ENCODE measurements at places on chromosomes 6 and 20.

- DNase-seq: no peak
Measured at GRCh38 chr6:56671651-56672461, 29.2 kb upstream of the DST start.

DNA sequence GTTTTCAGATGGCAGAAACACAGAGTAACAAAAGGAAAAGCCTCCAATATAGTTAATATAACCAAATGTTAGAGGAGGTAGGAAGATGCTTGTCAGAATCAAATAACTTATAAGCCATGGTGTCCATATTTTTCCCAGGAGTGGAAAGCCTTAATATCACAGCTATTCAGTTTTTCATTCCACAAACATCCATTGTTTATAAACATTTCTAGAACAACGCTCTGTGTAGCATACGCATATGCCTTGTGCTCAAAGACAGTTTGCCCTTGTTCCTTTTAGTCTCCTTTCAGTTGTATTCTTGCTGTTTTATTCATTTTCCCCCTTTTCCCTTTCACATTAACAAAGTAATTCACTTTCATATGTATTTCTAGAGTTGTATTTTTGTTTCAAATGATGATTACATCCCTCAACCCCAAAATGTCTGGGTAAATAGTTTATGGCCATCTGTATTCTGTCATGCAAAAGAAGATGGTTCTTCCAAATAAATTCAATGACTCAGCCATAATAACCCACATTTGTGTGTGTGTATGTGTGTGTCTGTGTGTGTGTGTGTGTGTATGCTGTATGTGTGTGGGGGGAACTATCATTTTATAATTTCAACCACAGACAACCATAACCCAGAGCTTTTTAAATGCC lies 455.7 kb upstream of the SOX4 start:
- DNase-seq: no peak

GRCh38 chr6:79712616-79713135 lies 81.5 kb downstream of the SH3BGRL2 start:
- DNase-seq: no peak

DNA sequence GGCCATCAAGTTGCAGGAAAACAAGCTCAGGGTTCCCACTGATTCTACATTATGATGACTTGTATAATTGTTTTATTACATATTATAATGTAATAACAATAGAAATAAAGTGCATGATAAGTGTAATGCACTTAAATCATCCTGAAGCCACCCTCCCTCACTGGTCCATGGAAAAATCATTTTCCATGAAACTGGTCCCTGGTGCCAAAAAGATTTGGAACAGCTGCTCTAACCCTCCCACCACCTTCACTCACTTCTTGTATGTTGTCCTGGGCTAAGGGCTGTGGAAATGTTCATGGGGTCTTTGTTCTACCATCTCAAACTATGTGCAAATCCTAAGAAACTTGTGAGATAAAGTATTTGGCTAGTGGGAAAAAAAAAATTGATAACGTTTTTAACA lies 133.8 kb downstream of the LRRC1 start:
- DNase-seq: no peak

DNA sequence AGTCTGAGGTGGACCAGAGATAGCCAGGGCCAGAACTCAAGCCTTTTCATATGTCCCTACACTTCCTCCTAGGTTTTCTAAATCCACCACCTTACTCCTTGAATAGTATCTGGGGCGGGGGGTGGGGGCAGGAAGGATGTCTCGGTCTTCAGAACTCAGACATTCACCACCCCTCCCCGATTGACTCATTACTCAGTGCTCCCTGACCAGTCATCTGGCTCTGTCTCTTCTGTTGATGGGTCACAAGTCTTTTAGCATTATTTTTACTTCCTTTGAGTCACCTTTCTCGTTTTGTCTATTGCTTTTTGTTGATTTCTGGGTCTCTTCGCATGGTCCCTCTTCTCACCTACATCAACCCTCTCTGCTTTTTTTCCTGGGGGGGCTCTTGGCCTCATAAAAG lies 23.3 kb downstream of the NOX3 start:
- DNase-seq: peak; percentile 33

DNA sequence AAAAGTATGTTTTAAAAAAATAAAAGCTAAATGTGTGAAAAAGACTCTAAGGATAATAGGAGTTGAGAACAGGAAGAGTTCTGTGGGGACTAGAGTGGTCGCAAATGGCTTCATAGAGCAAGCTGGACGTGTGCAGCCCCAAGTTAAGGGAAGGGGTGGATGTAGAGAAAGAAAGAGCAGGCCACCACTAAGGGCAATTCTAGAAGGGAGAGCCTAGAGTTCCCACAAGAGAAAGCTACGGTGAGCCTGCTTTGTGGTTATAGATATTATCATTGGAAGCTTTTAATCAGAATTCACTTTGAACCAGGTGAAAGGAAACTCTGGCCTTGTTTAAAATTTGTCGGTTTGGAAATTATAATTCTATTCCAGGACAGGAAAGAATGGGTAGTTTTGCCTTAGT lies 101.6 kb downstream of the HIVEP2 start:
- DNase-seq: no peak

DNA sequence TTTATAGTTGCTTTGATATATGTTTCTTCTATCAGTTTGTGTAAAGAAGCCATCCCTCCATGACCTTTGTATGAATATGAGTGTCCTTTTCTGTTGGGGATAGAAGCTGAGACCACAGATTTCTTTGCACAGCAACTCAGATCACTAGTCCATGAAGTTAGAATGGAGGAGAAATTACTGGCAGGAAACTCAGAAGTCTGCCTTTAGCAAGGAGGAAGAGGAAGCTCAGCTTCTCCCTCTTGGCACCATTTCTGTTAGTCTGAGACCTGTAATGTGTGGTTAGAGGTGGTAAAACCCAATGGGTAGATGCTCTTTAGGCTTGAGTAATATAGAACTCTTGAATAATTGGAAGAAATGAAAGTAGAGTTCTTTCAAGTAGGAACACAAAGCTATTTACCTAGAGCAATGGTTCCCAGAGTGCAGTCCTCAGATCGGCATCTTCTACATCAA lies 995.3 kb upstream of the FLRT3 start:
- DNase-seq: no peak

- DNase-seq: peak; percentile 80
Measured at GRCh38 chr6:95572098-95572497, 5.2 kb upstream of the MANEA start.

DNA sequence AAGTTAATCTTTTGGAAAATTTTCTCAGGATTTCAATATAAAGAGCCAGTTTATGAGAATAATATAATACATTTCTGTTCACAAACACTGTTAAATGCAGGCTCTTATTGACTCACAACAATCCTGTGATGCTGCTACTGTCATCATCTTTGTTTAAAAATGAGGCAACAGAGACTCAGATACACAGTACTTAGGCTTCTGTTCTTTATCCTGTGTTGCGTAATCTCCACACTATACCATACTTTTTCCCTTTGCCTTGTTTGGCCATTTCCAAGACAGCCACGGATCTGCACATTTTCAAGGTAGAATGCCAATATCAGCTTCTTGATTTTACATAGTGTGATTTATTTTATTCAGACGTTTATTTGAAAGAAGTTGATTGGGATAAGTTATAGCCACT lies 699.0 kb upstream of the CITED2 start:
- no peak for DNase-seq

GRCh38 chr6:27129917-27130316 lies 117.6 kb upstream of the PRSS16 start:
- DNase-seq: no peak

DNA sequence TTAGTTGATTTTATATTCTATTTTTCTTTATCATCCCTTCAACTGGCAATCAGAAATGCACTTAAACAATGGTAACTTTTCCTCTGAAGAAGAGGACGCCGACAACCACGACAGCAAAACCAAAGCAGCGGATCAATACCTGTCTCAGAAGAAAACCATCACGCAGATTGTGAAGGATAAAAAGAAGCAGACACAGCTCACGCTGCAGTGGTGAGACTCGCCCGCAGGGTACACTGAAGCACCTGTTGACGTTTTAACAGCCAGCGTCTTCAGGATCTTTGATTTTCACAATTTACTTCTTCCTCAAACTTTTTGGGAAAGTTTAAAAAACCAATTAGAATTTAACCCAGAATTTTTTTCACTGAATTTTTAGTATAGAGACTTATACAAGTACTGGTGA lies 701 bp downstream of the RFX6 start:
- no peak for DNase-seq

Measured in kidney capillary endothelial cell (primary cell).